ENCODE measurements at places on chromosomes 12 and 14.

- DNase-seq = no peak
These were observed 1.6 kb downstream of the GIT2 start for GRCh38 chr12:109994401-109995175.

GRCh38 chr14:58213176-58213575 lies 13.2 kb downstream of the ACTR10 start:
- no peak for DNase-seq

- no peak for DNase-seq
These were observed 93.4 kb downstream of the CAND1 start for GRCh38 chr12:67362526-67362925.

DNA sequence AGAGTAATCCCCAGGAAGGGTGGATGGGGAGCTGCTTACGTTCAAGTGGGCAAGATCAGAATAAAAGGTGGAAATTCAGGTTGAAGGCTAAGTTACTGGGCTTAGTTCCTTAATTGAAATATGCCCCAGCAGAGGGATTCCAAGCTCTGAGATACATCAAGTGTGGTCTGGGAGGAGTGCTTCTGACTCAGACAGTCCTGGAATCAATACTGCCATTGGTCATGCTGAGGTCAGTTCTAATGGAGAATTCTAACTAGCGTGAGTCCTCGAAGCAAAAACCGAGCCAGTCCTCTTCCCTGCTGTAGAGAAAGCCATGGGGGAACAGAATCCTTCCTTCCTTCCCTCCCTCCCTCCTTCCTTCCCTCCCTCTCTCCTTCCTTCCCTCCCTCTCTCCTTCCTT lies 39.9 kb downstream of the NOS1 start:
- DNase-seq = no peak

DNA sequence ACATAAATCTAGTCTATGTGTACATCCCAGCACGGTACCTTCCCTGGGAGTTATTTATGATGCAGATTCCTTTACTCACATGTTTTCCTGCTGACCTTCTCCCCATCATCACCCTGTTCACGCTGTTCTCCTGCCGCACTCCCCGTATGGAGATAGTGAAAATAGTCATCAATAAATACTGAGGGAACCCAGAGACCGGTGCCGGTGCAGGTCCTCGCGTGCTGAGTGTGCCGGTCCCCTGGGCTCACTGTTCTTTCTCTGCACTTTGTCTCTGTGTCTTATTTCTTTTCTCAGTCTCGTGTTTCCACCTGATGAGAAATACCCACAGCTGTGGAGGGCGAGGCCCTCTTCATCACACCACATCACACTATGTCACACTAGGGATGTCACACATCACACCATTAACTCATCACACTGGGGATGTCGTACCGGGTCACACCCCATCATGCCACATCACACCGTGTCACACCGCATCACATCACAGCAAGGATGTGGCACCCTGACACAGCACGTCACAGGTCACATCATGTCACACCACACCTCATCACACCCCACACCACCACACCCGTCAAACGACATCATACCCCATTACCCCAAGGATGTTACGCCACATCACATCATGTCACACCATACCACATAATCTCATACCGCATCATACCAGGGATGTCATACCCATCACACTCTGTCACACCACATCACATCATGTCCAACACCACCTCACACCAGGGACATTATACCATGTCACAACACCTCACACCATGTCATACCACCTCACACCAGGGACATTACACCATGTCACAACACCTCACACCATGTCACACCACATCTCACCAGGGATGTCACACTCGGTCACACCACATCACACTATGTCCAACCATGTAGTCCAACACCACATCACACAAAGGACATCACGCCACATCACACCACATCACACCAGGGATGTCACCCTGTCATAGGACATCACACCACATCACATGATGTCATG lies 207.0 kb downstream of the TMEM121 start:
- DNase-seq = no peak

DNA sequence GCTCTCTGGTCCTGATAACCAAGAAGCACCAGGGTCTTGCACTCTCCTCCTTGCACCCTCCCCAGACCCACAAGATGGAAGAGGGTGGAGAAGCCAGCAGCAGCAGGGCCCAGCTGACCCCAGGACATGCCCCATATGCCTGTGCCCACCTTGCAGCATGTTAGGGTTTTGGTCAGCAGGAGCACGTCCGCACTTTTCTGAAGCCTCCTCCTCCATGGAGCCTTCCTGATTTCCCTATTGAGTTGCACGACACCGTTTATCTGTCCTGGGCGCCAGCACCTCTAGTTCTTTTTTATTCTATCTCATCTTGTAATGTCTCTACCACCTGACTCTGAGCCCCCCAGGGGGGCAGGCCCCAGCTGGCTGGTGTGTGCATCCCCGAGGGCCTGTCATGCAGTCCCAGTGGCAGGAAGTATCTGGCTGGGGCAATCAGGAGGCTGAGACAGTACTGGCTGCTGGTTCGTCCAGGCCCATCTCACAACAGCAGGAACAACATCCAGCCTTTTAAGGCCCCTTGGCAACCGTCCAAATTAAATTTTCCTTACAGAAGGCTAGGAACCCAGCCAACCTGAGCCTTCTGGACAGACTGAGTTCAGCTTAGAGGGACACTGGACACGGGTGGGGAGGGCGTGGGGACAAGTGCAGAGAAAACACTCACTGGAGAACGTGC lies 39.6 kb downstream of the CCDC85C start:
- DNase-seq = no peak

DNA sequence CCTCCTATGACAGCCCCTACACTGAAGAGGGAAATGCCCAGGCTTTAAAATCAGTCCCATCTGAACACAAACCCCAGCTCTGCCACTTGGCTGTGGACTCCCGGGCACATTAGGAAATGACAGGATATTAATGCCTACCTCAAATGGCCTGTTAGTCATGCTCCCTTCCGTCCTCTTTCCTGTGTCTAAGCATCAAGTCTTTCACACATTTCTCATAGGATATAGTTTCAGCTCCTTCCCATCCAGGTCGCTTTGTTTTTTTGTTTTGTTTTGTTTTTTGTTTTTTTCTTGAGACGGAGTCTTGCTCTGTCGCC lies 16.1 kb downstream of the PLEK2 start:
- DNase-seq = no peak

DNA sequence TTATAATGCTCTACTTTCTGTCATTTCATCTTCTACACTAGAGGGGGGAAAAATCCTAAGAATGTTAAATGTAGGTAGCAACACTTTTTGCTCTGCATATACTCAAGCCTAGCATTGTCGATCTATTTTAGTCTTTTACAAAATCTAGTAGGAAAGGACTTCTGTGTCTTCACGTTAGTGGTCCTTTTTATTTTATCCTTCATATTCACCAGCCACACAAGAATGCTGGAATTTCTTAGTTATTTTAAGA lies 253.0 kb upstream of the FLRT2 start:
- DNase-seq = no peak

GRCh38 chr12:116406529-116406928 lies 129.0 kb upstream of the MED13L start:
- DNase-seq = no peak

DNA sequence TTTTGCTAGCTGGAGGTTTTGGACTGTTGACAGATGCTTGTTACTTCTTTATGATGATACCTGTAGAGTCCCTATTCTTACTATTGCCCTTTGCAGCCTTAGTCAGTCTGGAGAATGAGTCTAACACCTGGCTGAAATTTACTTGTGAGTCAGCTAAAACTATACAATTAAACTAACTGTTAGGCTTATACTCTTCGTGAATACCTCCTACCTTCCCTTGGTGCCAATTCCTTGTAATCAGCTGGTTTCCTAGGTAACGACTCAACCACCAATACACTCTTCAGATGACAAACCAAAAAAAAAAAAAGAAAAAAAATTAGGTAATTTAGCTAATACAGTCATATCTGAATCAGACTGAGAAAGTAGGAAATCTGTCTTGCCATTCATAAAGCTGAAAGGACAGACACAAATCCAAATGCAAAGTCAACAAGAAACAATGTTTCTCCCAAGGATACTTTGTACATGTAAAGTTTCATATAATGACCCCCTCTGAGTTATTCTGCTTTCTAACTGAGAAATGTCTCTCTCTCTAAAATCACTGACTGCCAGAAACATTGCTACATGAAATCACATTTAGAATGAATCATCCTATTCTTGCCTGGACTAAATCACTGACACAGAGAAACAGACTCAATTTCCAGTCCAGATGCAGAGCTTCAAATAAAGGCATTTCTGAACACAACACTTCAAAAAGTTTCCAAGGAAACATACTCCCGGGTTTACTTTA lies 56.5 kb upstream of the CDKL1 start:
- peak; percentile 70 for DNase-seq

DNA sequence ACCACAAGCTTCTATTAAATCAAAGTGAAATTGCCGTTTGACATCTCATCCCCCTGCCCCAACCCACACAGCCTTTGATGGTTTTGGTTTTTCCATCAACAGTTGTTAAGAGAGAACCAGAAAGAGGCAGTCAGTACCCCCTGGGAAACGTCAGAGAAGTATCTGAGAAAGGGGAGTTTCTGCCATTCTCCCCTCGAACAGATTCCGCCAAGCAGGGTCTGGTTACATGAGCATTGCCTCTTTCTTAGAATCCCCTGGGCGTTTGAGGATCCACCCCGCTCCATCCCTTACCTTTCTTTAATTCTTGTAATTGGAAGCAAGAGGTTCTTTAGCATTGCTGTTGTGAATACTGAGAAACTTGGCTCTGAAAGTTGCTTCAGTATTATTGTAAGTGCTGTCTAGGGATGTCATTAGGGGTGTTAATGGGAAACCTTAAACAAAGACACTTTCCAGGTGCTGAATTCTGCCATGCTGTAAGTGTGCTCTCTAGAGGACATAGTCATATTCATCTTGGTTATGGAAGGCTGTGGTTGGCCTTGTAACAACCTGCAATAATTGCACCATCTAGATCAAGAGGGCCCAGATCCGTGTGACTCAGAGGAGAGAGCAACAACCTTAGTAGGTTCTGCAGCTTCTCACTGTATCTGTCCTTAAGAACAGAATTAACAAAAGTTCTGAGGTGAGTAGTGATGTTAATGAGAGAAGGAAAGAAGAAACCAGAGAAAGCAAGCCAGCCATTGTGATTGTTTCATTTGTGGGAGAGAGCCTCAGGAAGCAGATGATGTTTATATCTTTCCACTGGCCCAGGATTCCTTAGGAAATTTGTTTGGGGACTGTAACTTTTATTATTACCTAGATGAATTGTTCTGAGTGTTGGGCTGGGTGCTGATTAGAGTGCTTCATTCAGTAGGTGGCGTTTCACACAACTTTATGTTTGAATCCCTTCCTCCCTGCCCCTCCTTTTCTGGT lies 9.0 kb downstream of the TMBIM6 start:
- peak; percentile 8 for DNase-seq

DNA sequence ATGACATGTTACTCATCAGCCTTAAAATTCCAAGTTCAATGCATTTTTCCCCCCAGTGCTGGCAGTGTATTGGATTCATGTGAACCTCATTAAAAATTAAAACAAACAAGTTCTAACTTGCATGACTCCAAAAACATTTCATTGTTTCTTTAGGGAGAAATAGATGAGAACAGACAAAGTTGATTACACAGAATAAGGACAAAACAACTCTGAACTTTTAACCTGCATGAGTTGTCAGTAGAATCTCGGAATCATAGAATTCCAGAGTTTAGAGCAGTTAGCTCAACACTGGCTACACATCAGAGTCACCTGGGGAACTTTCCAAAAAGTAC lies 127.5 kb downstream of the TMX1 start:
- DNase-seq = no peak

GRCh38 chr12:74334780-74335179 lies 202.9 kb upstream of the ATXN7L3B start:
- DNase-seq = no peak

GRCh38 chr12:43338848-43339526 lies 213.0 kb downstream of the ADAMTS20 start:
- DNase-seq = peak; percentile 72

DNA sequence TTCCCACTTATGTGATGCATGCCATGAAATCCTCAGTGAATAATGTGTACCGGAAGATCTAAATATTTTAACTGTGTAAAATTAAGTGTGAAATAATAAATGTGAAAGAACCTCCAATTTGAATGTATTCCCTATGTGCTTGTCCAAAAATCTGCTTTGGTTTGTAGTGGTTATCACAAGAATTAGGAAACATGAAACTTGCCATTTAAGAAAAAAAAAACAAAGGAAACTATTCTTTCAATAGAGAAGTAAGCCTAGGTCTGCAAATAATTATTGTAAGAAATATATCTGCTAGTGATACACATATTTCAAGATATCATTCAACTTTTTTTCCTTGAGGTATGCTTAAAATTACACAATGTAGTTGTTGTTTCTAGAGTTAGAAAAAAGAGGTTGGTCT lies 500.4 kb downstream of the SLC6A15 start:
- no peak for DNase-seq

Data from RCC 7860 (cell line).